ENCODE measurements at places on chromosomes 7 and 10.

DNA sequence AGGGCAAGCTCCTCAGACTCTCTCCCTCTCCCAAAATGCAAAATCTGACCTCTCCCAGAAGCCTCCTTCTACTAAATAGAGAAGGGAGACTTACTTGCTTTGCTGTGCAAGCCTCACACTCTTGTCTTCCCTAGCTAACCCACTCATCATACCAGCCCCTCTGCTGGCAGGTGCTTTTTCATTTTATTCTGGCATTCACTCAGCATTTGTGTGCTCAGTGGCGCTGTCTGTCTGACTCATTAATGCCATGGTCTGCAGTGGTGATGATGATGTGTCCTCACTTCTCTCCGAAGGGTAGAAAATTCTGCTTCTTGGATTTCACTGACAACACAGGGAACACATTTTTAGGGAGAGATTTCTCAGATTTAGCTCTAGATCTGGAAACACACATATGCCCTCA, 22.0 kb upstream of the BTRC start:
- DNase-seq = no peak

GRCh38 chr10:113350311-113351040, 202.4 kb upstream of the HABP2 start:
- DNase-seq = no peak

- no peak for DNase-seq
These were observed 22.7 kb upstream of the EEPD1 start for GRCh38 chr7:36130236-36130945.

DNA sequence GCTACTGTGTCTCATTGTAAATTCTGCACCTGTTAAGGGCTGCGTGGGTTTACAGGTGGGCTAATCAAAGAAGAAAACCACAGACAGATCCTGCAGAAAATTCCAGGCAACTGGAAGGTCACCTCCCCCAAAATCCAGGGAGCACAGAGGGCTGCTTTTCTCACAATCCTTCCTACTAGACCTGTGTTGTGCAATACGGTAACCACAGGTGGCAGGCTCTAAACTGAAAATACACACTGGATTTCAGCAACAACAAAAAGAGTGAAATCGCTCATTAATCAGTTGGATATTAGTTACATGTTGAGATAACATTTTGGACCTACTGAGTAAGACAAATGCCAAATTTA, 83.2 kb downstream of the SLC16A9 start:
- DNase-seq = no peak

DNA sequence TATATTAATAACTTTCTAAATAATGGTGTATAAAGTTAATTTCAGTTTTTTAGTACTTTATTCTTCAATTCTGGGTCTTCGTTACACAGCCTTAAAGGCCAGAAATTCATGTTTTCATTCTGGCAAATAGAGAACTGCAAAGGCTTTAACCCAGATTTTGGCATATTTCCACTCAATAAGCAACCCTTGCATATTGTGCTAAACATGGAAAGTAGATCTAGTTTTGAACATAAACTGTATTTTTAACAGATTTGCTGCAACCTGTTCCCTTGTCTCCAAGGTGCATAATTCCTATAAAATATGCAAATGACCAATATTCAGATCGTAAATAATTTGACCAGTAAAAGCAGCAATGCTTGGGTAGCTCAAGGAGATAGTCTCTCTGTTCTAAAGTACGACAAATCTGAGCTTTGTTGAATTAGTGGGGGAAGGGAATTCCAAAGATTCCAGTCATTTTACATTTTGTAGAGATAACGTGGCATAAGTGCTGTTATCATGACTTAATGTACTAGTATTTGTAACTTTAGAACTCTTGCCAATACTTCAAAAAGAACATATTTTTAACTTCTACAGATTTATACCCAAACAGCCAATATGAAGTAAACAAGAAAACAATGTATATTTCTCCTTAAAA, 46.4 kb upstream of the RSBN1L start:
- no peak for DNase-seq

GRCh38 chr10:17548770-17549169, 68.4 kb downstream of the HACD1 start:
- DNase-seq = no peak

All from activated T-cell treated with anti-CD3 and anti-CD28 coated beads, Interleukin-2, amount 50 U/mL, for 72 hours (primary cell).